Stimulated activated CD8-positive, alpha-beta memory T cell treated with anti-CD3 and anti-CD28 coated beads, Interleukin-4, amount 100 ng/mL, for 4 hours (primary cell): ENCODE measurements at places on chromosomes 16 and 17.

GRCh38 chr17:47883589-47884426, 12.2 kb upstream of the SP2 start:
- no peak for DNase-seq

GRCh38 chr17:55735731-55736405, 13.2 kb upstream of the TMEM100 start:
- DNase-seq: no peak

DNA sequence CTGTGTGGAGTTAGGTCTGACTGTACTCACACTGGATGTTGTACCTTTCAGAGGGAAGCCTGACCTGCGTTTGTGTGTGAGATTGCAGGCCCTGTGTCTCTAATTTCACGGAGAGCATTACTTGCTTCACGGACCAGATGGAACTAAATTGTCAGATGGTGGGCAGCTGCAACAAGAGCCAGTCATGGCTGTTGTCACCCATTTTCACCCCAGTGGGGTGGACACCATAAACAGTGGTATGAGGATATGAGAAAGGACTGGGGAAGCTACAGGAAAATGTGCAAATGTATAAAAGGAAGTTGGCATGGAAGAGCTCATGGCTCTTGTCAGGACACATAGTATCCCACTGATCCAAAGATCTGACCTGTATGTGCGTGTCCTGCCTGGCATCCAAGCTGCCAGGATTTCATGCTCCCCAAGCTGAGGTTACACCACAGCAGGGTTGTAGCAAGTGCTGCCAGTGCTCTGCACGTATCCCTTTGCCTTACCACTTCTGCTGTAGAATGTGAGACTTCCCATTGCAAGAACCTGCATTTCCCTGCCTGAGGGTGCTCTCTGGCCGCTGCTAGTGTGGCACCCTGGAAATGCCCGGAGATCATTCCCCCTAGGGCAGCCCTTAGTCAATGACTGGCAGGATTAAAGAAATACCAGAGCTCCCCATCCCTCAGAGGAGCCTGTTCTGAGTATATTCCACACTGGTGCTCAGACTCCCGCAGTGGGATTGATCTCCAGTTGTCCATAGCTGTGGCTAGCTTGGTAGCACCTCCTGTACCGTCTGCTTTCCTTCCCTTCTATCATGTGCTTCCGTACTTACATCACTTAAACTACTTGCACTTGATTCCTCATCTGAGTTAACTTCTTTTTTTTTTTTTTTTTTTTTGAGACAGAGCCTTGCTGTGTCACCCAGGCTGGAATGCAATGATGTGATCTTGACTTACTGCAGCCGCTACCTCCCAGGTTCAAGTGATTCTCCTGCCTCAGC, 70.4 kb upstream of the TANC2 start:
- DNase-seq: no peak

DNA sequence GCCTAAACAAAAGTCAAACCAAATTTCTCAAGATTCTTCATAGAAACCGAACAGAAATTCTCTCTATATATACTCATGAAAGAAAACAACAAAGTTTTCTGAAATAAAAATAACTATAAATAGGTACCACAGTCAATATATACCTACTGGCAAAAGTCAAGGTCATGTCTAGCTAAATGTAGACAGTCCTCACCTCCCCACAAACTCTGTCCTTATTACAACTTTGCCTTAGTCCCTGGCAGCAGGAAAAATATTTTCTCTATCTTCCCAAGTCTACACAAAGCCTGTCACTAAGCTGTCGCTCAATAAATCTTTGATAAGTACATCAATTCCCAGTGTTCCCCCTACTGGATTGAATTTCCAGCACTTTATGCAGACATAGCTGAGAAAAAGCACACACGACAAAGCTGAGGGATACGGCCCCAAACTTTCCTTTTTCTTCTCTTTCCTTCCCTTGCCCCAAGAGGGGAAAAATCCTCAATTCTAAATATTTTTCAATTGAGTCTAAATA, 2.7 kb downstream of the CFAP20 start:
- no peak for DNase-seq

DNA sequence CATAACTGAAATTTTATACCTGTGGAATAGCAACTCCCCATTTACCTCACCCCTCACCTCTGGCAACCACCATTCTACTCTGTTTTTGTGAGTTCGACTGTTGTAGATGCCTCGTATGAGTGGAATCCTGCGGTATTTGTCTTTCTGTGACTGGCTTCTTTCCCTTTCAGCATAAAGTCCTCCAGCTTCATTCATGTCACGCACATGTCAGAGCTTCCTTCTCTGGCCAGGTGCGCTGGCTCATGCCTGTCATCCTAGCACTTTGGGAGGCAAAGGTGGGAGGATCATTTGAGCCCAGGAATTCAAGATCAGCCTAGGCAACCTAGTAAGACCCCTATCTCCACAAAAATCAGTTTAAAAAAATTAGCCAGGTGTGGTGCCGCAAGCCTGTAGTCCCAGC, 278.4 kb downstream of the PARN start:
- no peak for DNase-seq

DNA sequence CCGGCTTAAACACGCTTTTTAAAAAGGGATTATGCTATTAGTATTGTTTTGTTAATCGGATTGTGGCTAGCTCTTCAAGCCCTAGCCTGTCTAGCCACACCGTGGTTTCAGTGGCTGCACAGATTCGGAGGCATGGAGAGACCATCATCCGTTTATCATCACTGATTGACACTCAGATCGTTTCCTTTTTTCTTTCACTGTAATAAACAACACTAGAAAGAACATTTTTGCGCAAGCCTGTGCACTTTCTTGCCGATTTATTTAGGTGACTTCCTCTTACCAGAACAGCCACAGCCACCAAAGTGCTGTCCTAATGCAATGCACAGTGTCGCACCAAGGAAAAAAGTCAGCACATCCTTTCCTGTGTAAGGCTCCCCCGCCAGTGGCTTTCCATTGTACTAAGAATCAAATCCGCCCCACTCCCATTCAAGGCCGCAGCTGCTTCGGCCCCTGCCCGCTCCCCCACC, 78.2 kb downstream of the CRISPLD2 start:
- no peak for DNase-seq

DNA sequence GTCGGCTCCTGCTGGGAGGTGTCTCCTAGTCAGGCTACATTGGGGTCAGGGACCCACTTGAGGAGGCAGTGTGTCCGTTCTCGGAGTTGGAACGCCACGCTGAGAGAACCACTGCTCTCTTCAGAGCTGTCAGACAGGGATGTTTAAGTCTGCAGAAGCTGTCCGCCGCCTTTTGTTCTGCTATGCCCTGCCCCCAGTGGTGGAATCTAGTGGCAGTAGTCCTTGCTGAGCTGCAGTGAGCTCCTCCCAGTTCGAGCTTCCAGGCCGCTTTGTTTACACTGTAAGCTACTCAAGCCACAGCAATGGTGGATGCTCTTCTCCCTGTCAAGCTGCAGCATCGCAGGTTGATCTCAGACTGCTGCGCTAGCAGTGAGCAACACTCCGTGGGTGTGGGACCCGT, 36.0 kb downstream of the ITFG1 start:
- no peak for DNase-seq

- no peak for DNase-seq
Measured at GRCh38 chr16:24635900-24636610, 93.4 kb upstream of the TNRC6A start.

DNA sequence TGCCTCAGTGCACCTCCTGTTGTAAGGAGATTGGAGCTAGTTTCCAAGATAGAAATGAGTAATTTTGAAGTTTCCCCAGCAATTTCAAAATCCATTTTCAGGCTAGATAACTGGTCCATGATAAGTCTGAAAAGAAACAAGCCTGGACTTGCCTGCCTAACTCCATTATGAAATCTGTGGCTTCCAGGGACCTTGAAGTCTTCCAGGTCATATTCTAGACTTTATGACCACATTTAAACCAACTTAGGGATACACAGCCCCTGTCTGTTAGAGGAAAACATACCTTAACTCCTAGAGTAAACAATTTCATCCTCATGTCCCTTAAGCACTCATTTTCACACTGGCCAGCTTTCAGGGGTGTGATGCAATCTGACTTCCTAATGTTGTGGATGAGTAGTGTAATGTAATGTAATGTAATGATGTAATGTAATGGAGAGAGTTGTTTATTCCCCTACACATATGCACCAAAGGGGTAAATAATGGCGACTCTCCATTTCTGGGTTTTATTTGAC, 96.7 kb upstream of the FAM20A start:
- no peak for DNase-seq

DNA sequence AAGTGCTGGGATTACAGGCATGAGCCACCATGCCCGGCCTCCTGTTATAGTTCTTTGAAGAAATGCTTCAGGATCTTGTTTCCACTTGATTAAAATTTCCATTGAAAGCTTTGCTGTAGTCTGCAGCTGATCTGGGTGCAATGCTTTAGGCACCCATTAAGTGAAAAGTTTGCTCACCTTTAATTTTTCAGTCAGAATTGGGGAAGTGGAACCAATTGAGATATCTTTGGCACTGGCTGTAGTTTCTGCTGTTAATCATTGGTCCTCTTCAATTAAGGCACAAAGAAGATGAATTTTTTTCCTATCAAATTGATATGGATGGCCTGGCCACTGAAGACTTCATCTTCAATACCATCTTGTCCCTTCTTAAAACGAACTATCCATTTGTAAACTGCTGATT, 336.1 kb upstream of the TBX2 start:
- no peak for DNase-seq

DNA sequence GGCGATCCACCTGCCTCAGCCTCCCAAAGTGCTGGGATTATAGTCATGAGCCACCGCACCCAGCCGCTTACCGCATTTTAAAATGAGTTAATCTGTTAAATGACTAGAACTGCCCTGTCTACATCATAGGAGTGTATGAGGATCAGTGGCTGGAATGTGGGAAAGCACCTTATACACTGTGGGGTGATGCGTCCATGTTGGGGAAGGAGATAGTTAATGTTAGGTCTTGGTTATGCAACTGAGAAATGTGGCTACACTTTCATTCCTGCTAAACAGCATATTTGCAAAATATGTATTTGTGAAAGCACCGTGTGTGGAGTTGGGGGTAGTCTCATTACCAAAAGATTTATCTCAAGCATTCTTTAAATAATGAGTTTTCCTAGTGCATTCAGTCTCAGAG, 107.6 kb downstream of the SPACA3 start:
- DNase-seq: no peak

DNA sequence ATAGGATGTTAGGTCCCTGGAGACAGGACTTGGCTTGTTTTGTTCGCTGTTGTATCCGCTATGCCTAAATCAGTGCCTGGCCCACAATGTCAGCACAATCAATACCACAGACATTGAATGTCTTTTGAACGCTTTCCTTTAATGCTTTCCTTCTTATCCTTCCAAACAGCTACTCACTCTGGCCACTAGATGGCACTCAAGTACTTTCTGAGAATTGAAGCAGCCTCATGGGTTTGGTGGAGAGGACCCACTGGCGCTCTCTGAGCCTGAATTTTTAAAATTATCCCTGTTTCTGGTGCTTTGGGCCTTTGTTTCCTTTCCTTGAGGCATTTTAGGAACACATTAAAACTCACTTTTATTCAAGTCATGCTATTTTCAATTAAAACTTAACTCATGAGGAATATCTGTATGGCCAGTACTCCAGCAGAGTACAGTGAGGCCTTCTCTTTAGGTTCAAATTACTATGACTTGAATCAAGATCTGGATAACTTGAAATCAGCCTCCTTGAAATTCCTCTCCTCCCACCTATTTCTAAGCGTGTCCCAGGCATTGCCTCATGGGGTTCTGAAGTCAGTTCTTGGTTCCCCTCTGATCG, 3.2 kb upstream of the NLRP1 start:
- DNase-seq: no peak

GRCh38 chr17:40464392-40464855, 21.2 kb downstream of the IGFBP4 start:
- no peak for DNase-seq

DNA sequence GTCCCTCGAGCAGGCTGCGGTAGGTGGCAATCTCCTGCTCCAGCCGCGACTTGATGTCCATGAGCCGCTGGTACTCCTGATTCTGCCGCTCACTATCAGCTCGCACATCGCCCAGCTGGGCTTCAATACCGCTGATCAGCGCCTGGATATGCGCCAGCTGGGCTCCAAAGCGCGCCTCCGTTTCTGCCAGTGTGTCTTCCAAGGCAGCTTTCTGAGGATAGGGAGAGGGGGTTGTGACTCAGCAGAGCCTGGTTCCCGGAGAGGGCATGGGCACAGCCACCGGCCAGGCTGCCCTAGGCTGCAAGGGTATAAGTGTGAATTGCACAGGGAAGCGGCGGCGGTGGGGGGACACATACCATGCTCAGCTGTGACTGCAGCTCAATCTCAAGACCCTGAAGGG, 4.3 kb downstream of the KRT19 start:
- DNase-seq: no peak

GRCh38 chr17:30454635-30455034, 22.6 kb upstream of the GOSR1 start:
- DNase-seq: no peak

GRCh38 chr17:43911904-43912303, 4.6 kb upstream of the MPP2 start:
- no peak for DNase-seq

DNA sequence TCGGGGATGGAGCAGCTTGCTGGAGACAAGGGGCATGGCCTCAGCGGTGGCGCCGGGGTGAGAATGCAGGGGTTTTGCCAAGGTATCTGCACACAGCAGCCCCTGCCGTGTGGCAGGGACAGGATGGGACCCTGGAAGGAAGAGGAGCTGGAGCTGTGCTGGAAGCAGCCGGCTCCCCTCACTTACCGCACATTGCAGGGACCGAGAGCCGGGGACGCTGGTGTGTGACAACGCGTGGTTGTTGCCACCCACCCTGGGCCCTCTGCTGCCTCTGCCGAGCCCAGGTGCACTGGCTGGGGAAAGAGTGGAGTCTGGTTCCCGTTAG, 3.0 kb downstream of the NUBP2 start:
- DNase-seq: no peak

DNA sequence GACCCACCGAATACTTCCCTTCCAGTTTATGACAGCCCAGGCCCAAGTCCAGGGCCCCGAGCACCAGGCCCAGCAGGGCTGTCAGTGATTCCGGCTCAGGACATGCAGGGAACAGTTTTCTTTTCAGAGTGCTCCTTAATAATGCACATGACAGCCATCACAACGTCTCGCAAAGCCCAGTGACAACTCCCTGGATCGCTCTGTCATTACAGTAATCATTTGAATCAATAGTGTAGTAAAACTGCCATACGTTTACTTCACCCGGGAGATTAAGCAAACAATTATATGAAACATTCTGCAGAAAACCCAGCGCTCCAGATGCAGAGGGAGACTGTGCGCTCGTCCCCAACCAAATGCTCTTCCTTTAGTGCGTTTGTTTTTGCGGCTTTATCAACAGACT, 162.6 kb upstream of the CDH13 start:
- no peak for DNase-seq
